ENCODE measurements at places on chromosomes 12 and 14.

GRCh38 chr12:14664434-14665023, 31.9 kb downstream of the GUCY2C start:
- DNase-seq, result peak; percentile 5

DNA sequence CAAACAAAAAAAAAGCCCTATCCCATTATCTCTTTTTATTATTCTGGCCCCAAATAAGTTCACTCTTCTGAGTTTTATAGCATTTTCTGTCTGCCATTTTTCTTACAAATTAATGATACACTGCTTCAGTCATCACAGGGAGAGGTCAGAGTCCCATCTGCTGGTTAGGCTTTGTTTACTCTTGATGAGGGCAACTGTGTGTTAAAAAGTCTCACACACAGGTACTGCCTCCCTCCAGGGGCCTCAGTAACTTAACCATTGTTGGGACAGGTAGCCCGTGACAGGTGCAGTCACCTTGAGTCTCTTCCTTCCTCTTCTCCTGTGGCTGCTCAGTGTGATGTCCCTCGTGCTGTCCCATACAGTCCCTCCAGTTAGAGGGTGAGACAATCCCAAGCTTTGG, 45.5 kb upstream of the SEL1L start:
- no peak for DNase-seq

DNA sequence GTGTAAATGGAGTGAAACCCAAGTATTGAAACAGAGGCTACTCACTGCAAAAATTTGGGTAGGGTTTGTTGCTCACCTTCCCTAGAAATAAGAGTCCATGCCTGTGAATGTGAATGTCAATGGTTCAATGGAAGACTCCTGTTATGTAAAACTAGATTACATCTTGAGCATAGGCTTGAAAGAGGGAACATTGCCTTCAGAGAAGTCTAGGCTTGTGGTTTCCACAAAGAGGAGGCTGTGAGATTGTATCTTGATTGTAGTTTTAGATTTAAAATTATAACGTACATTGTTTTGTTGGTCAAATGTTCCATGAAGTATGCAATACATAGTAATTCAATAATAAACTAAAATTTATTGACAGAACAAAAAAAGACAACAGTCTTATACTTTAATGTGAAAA, 413.7 kb upstream of the RPL10L start:
- no peak for DNase-seq

DNA sequence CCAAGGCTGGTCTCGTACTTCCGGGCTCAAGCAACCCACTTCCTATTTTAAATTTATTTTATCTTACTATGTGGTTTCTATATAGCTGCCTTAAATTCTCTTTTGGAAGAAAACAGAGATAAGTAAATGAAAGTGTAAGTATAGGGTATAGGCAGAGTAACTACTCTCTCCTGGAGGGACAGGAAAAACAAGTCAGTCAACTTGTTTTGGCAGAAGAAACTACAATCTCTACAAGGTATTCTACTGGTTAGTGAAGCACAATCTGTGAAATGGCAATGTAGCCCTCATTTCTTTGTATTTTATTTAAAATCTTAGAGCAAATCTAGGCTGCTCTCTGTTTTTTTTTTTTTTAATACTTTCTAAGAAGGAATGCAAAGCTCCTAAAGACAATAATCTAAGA, 55.4 kb downstream of the UBR7 start:
- no peak for DNase-seq

All from activated CD8-positive, alpha-beta memory T cell treated with anti-CD3 and anti-CD28 coated beads for 1 hour (primary cell).